ENCODE measurements at places on chromosomes 6 and 20.

DNA sequence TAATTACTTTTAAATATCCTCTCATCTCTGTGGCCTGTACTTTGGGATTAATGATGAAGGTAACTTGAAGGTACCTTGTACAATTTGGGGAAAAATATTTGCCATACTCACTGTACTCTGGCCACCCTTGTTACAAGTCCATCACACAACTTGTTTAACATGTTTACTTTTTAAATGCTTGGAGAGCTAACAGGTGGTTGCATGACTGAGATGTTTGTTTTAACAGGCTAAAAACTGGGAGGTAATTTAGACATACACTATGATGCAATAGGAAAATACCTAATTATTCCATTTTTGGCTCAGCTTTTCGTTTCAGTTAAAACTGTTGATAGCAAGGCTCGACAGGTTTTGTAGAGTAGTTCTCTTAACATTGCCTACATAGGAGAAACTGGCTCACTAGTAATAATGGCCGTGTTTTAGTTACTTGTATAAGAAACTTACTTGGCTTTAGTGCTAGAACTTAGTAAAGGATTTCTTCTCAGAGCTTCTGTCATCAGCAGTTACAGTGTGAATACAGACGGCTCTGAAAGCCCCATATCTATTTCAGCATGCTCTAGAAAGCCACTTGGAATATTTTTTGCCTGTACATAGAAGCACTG, 489.8 kb upstream of the SOX4 start:
- DNase-seq, result peak; percentile 74

DNA sequence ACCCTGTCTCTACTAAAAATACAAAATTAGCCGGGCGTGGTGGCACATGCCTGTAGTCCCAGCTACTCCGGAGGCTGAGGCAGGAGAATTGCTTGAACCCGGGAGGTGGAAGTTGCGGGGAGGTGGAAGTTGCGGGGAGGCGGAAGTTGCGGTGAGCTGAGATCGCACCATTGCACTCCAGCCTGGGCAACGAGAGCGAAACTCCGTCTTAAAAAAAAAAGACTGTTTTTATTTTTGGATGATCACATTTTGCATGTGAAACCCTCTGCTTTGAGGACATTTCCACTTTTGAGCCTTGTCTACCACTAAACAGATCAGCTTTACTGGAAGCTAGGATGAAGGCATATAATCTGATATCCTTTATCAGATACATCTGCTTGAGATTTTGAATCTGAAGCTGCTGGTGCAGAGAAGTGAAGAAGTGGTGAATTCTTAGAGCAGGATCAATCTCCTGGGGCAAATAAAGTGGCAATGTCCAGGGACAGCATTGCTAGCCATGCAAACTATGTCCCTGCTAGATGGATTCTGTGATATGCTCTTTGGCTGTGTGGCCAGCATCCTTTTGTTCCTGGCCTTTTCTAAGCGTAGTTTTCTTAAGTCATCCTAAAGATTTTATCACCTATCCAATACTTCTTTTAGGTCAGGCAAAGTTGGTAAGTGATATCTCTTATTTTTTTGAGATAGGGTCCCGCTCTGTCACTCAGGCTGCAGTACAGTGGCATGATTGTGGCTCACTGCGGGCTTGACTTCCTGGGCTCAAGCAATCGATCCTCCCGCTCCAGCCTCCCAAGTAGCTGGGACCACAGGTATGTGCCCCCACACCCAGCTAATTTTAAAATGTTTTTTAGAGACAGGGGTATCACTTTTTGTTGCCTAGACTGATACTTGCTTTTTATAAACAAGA, 23.3 kb downstream of the RBL1 start:
- DNase-seq, result no peak

GRCh38 chr20:37204056-37204455, 24.7 kb upstream of the MROH8 start:
- no peak for DNase-seq

DNA sequence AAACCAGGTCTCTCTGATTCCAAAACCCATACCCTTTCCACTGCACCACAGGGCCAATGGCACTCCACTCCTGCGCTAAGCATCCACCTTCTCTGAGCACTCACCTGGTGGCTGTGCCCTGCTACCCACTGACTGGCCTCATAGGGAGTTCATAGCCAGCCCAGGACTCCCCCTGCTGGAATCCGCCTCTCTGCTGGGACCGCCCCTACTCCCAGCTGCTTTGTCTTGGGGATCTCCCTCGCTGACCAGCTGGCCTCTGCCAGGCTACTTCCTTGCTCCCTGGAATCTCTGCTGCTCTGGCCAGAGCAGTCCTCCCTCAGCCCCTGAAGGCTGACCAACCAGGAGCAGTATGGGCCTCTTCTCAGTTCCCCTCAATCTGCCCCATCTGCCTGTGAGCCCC, 129.7 kb downstream of the FAXC start:
- no peak for DNase-seq

- DNase-seq, result peak; percentile 69
Observed at GRCh38 chr20:61886721-61887595, 178.7 kb downstream of the TAF4 start.

GRCh38 chr6:149135809-149136208, 181.7 kb upstream of the TAB2 start:
- DNase-seq, result no peak

GRCh38 chr20:61840779-61841455, 224.8 kb downstream of the TAF4 start:
- no peak for DNase-seq

DNA sequence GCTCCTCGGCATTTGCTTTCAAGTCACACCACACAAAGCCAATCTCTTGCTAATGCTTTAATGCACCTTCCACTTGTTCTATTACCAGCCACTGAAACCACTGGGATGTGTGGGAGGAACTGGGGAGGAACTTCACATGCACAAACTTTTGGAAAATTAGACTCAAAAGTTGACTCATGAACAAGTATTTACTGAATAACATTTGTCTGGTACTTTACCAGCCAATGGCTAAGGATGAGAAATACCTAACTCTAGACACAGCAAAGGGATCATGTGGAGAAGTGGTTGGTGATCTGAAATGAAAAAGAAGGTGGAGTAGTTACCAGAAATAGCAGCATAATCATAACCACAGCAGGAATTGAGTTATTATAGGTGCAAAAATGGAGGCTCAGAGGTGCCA, 554.0 kb upstream of the NOX3 start:
- DNase-seq, result no peak

GRCh38 chr20:17376031-17376430, 149.2 kb downstream of the PCSK2 start:
- no peak for DNase-seq

- no peak for DNase-seq
Observed at GRCh38 chr20:42887281-42887680, 302.4 kb downstream of the PTPRT start.

DNA sequence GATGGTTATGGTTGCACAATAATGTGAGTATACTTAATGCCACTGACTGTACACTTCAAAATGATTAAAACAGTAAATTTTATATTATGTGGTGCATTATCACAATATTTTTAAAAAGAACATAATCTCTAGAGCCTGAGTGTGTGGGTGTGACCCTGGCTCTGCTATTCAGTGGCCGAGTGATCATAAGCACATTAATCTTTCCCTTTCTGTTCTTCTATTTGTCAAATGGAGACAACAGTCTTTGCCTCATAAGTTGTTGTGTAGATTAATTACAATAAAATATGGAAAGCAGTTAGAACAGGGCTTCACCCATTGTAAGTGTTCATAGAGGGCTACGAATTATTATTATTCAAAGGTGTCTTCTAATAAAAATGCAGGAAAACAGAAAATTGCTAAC, 548.6 kb downstream of the HTR1B start:
- DNase-seq, result no peak

GRCh38 chr6:151118461-151119123, 121.2 kb upstream of the AKAP12 start:
- DNase-seq, result no peak

GRCh38 chr20:36313476-36313875, 7.3 kb downstream of the DLGAP4 start:
- no peak for DNase-seq

GRCh38 chr6:136323431-136324112, 33.9 kb upstream of the BCLAF1 start:
- peak; percentile 51 for DNase-seq

DNA sequence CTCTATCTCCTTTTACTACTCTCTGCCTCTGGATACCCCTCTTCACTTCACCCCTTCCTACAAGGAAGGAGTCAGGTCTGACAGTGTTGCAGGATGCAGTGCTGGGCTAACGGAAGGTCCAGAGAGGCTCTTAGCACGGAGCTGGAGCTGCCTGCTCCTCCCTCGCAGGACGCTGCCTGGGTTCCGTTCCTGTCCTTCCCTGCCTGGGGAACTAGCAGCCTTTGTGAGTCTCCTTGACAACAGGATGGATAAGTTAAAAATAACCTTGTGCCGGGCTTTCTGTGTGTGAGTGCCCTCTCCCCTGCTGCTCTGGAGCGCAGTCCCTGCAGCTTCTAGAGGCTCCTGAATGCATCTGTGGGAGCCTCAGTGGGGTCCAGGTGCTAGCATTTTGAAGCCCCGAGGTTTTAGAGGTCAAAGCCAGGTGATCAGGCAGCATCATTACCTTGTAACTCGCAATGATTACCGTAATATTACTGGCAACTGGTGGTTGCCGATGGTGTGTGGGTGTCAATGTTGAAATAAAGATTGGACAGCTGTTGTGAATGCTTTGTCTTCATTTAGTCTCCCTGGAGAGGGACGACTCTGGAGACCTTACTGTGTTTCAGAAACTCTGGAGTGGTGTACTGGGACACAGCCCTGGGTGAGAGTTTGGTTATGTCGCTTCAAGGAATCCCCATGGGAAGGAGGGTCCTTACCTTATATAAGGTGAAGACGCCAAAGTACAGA, 44.4 kb downstream of the CDS2 start:
- peak; percentile 97 for DNase-seq

DNA sequence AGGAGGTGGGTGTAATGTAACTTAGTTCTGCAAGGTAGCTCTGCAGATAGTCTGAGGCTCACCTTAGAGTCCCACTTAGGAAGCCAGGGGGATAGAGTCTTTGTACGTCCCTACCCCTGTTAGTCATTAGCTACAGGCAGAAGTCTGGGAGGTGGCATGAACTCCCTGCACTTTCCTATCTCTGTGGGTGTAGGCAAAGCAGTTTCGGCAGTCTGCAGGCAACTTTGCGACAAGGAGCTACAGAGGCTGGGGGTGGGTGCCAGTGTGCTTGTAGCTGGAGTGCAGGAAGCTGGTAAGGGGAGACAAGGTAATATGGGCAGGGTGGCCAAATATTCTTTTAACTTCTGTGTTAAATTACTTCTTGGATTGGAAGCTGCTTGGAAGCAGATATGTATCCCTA, 45.7 kb downstream of the NKAIN2 start:
- no peak for DNase-seq

DNA sequence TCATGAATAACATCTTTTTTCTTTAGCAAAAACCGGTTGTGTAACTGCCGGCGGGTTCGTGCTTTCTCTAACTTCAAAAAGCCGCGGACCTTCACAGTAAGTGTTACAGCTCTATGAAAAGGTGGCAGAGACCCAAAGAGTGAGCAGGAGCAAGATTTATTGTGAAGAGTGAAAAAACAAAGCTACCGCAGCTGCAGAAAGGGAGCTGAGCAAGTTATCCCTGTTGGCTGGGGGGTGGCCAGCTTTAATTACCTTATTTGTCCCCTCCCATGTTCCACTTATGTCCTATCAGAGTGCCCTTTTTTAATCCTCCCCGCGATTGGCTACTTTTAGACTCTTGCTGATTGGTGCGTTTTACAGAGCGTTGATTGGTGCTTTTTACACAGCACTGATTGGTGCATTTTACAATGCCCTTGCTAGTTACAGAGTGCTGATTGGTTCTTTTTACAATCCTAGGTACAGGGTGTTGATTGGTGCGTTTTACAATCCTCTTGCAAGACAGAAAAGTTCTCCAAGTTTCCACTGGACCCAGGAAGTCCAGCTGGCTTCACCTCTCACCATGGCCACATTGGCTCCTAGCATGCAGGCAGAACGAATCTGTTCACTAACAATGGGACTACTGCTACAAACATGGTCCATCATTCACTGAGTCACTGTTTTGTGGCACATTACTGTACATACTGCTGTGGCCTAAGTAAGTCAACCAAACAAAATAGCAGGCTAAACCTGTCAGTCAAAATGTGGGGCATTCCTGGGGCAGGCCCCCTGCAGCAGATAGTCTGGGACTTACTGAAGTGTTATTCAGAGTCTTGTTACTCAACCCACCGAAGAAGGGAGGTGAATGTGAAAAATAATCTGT, 52.8 kb downstream of the MYLIP start:
- DNase-seq, result no peak

DNA sequence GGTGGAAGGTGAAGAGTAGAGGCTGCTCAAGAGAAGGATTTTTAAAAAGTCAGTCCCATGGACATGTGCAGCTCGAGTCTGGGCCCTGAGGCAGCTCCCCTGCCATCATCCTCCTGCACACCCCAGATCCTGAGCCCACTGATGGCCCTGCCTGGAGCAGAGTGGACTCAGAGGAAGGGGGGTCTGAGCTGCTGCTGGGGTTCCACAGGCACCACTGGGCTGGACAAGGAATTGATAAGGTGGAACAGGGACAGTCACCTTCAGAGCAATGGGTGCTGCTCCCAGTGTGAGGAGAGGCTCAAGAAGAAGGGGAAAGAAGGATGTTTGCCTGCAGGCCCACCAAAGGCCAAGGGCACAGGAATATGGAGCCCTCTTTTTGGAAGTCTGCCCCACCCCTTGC, 6.2 kb downstream of the ULBP2 start:
- DNase-seq, result no peak

DNA sequence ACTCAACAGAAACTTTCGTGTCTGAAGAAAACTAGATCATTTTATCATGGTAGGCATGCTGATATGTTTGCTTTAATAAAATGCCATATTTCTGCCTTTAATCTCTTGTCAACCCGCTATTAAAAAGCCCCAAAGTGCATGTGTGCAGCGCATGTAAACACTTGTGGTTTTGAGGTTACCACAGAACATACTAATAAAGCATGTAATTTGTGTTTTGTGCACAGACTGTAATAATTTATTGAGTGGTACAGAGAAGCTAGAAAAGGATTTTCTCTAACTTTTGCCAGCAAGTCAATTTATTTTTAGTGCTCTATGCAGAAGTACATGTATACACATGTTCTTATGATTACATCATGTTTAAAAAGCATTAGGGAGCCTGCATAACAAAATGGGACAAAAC, 349.9 kb upstream of the SLC35B3 start:
- DNase-seq, result no peak

- DNase-seq, result no peak
Observed at GRCh38 chr6:322940-323729, 30.8 kb downstream of the DUSP22 start.

GRCh38 chr6:83601119-83601518, 88.8 kb downstream of the PRSS35 start:
- DNase-seq, result no peak

DNA sequence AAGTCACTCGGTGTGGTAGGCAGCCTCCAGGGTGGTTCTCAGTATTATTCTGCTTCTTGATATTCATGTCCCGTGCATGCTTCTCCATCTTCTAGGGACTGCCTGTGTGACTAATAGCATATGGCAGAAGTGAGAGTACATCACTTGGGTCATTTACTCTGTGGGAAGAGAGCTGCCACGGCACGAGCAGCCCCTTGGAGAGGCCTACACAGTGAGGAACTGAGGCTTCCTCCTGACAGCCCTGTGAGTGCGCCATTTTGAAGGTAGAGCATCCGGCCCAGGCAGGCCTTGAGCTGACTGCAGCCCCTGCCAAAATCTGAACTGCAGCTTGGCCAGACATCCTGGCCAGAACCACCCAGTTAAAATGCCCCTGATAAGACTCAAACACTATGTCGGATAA, 17.3 kb upstream of the MCUR1 start:
- DNase-seq, result no peak

- DNase-seq, result peak; percentile 93
Observed at GRCh38 chr20:25859649-25860530, 163.2 kb upstream of the ZNF337 start.

- no peak for DNase-seq
Observed at GRCh38 chr6:144543006-144543871, 258.1 kb downstream of the UTRN start.

GRCh38 chr6:38728203-38728602, 13.1 kb downstream of the DNAH8 start:
- DNase-seq, result no peak

All from NCI-H1417 (cell line).